Brain (organoid and tissue), 16 donors: ENCODE measurements at places on chromosomes 4 and X.

GRCh38 chr4:153555730-153556434 is 89.7 kb downstream of the TMEM131L start:
- DNase-seq = peak; percentile 38

DNA sequence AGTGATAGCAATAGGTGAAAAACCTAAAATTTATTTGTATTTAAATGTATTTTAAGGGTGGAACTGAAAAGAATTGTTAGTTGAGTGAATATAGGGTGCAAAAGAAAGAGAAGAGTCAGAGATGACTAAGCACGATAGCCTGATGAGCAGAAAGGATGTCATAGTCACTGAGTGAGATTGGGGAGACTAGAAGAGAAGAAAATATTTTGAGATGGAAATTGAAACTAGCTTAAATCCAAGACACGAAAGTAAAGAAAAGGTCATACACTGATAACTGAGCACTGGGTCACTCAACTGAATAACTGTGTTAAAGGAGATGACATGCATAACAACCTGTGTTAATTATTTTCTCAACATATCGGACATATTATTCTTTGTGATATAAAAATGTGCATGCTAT is 55.5 kb downstream of the SPANXN4 start:
- DNase-seq = no peak

- DNase-seq = no peak
Observed at GRCh38 chr4:39472396-39472795, 13.5 kb downstream of the LIAS start.

- no peak for DNase-seq
Observed at GRCh38 chr4:738781-739280, 33.2 kb downstream of the PCGF3 start.
